NB4 (cell line): ENCODE measurements at places on chromosomes 2 and 18.

- DNase-seq, result no peak
These were observed 129.7 kb upstream of the PARD3B start for GRCh38 chr2:204415406-204416181.

DNA sequence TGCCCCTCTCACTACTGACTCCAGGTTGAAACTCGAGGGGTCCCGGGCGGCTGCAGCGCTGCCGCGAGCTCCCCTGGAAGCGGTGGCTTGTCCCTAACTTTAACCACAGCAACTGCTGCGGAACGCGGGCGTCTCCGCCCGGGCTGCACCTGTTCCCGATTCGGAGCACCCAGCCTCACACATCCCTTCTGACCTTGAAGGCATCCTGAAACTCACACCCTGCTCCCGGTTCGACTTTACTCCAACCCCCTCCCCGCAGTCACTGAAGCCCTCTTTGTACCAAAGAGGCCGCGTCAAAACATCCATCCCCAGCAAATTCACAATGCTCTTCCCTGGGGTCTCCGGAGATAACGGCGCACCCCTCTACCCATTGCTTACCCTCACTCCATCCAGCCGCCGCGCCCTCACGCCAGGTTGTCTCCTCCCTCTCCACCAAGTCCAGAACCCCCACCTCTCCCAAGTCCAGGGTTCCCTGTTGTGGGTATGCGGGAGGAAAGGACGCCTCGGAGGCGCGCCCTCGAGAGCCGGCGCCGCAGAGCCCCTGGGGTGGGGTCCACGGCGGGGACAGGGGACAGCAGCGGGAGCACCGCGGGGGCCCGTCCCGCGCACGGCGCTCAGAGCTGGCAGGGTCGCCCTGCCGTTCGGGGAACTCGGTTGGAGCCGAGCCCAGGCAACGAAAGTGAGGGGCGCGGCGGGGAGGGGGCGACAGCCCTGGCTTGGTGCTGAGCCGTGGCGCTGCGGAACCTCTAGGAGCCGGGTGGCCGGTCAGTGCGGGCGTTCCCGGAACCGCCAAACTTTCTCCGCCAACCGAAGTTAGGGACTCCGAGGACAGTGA is 934 bp downstream of the MYO5B start:
- DNase-seq, result no peak

- DNase-seq, result no peak
These were observed 689.6 kb upstream of the HS6ST1 start for GRCh38 chr2:129008055-129008880.

DNA sequence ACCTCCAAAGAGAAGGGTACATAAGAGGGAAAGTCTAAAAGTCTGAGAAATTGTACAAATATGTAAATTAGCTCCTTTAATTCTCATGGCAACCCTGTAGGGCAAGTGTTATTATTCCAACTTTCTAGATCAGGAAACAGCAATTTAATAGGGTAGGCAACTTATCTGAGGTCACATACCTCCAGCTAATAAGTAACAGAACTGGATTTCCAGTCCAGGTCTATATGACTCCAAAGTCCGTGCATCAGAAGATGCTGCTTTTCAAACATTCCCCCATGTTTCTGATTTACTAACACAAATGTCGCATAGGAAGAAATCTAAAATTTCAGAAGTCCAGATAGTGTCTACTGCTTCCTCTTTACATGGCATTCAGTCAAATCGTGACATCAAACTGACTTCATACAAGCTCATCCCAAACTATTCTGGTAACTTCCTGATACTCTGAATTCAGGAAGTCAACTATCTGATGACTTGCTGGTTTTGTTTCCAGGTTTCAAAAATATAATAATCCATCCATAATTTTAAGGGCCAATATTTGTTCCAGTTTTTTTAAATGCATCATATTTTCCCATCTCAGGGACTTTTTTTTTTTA is 419.3 kb upstream of the ACVR2A start:
- DNase-seq, result no peak

DNA sequence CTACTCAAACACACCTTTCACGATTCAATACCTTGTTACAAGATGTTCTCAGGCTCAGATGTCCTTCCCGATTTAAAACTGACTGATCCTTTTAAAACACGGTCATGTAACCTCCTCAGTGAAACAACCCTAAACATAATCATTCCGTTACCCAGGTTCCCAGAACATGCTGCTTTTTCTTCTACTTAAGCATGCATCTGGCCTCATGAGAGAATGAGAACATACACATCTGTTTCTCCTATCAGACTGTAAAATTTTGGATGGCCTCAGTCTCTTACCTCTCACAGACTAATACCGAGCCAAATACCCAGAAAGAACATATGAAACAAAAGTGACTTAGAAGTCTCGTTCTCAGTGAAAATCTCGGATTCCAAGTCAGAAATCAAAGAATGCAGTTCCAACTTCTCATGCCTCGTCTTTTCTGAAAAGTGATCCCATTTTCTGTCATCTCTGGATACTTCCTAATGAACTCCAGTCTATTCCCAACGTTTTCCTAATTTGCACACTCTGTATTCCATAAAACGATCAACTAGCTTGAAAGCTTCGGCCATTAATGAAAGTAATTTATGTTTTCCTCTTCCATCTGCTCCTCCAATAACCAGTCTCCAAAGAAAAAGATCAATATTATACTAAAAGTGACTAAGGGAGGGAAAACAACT is 919 bp downstream of the SF3B1 start:
- peak; percentile 25 for DNase-seq

DNA sequence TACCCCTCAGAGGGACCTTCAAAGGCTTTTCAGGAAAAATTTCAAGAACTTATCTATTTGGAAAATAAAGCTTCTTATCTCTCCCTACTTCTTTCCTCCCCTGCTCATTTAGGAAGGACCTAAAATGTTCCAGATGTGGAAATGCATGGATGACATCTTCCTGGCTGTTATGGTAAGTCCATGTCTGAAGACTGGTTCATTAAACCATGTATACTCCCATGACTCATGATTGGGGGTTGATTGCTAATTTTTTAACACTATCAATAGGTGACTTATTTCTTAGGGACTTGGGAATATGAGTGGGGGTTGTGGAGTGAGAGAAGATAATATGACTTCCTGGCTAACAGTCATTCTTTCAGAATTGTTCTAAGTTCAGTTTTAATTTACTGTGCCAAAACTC is 104.0 kb upstream of the PARD3B start:
- DNase-seq, result no peak

- peak; percentile 52 for DNase-seq
These were observed 1.2 kb upstream of the CABLES1 start for GRCh38 chr18:23133860-23134779.
